H9 (cell line): ENCODE measurements at places on chromosomes 1 and 21. TPM values are rescaled to one million over a fixed set of nuclear protein-coding genes. Genes with fewer than 3 reads are reported as not detected.

Gene KRTAP12-3
- total RNA-seq: not detected in 2 replicates

Gene UTS2
- not detected in 2 replicates for total RNA-seq

Gene EXOSC10
- total RNA-seq: 83.4 and 89.0 TPM in 2 replicates

GRCh38 chr21:44758141-44758561, 43.5 kb downstream of the UBE2G2 start:
- peak; percentile 17 for DNase-seq

GRCh38 chr1:71651214-71651613, 570.4 kb upstream of the ZRANB2 start:
- no peak for DNase-seq

DNA sequence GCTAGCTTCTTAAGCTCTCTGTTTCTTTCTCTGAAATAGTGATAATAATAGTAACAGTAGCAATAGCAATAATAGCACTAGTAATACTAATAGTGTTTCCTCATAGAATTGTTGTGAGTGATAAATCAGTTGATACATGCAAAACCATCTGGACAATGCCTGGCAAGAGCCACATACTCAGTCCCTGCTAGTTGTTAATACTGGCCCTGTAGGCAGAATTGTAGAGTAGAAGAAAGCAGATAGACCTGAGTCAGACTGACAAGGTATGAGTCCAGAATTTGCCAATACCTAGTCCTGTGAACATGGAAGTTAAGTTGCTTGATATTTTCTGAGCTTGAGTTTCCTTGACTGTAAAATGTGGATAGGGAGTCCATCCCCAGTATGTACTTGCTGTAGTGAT, 171.9 kb downstream of the C1orf21 start:
- DNase-seq: no peak

DNA sequence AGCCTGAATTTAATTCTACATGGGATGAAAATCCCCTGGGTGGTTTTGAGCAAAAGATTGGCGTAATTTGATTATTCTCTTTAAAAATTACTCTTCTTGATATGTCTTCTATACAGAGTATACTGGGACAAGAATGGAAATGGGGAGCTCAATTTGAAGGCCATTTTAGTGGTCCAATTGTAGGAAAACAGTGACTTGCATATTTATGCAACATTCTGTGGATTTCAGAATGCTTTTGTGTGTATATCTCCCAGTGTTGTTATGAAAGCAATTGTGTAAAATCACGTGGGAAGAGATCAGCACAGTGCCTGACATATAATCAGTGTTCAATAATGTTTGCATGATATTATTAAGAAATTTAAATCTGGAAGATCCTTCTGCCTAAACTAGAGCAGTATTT, 575.9 kb upstream of the PBX1 start:
- DNase-seq: no peak

- no peak for DNase-seq
These were observed 57.8 kb upstream of the HSD17B7 start for GRCh38 chr1:162732566-162733335.

GRCh38 chr1:182955596-182956588, 2.9 kb upstream of the SHCBP1L start:
- no peak for DNase-seq

DNA sequence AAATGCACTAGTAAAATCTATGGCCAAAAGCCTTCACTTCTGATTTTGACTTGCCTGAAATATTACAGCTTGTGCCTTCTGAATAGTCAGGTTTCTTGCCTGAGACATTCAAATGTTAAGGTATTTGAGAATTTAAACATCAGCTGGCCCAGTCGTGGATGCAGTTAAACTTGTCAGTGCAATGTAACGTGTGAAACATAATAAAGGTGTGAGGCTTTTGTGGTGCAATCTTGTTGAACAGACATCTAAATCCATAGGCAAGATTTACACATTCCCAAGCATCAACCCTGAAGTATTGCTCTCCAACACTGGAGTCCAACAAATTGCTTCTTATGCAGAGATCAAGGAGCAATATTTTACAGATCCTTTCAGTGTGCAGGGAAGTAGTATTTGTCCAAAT, 4.4 kb downstream of the CCN1 start:
- no peak for DNase-seq

- peak; percentile 12 for DNase-seq
These were observed 383.0 kb upstream of the VAMP3 start for GRCh38 chr1:7388141-7388487.

GRCh38 chr1:54345116-54345515, 61.1 kb downstream of the SSBP3 start:
- DNase-seq: no peak

GRCh38 chr1:182391362-182392049, at the start of gene GLUL:
TSS of gene GLUL (minus strand) at chr1:182391790. CDS start at chr1:182388737, 3,053 bp downstream.
- DNase-seq: peak; percentile 96

DNA sequence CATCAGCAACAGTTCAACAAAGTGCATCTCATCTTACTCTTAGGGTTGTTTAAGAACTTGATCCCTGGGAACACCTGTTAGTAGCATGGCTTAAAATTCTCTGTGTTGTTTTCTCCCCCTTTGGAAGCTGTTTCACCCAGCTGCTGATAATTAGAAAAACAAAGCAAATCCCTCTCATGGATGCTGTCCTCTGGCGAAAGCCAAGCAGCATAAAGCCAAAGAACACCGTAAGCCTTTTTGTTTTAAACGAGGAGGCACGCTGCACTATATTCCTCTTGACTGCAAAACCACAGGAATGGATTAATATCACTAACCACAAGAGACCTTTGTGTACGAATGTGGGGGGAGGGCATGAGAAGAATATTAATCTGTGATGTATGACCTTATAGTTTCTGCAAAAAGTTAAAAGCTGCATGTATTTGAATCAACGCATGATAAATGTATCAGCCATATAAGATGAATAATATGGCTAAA, 923.2 kb downstream of the LTN1 start:
- peak; percentile 26 for DNase-seq

DNA sequence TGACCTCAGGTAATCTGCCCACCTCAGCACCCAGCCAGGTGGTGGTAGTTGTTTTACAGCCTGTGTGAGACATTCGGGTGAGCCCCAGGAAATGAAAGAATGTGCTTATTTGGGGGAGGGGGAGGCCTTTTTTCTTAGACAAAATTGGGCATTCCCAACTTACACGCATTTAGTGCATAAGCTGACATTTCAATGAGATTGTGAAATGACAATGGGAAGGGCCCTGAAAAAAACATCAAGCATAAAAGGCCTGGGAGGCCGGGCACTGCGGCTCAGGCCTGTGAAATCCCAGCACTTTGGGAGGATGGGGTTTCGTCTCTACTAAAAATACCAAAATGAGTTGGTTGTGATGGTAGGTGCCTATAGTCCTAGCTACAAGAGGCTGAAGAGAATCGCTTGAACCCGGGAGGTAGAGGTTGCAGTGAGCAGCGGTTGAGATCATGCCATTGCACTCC, 5.0 kb downstream of the GAS5 start:
- DNase-seq: peak; percentile 59
